Thymus (tissue), 14 donors: ENCODE measurements at places on chromosomes 2 and 18. TPM values are rescaled to one million over a fixed set of nuclear protein-coding genes. Genes with fewer than 3 reads are reported as not detected.

DNA sequence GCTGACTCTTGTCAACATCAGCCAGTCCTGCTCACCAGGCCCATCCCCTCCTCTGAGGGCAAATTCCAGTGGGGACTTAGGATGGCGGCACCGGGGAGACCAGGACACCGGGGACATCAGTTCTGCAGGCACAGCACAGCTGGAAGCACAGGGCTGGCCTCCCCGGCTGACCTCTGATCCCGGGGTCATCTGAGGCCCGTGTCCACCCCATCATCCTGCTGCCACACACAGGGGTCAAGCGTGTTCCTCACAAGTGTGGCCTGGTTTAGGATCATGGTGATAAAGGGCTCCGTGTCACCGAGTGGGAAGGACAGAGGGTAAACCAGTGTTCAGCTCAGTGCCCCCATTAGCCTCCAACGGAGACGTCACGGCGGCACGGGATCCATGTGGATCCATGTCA is 58.1 kb upstream of the CTDP1 start:
- no peak for DNase-seq

DNA sequence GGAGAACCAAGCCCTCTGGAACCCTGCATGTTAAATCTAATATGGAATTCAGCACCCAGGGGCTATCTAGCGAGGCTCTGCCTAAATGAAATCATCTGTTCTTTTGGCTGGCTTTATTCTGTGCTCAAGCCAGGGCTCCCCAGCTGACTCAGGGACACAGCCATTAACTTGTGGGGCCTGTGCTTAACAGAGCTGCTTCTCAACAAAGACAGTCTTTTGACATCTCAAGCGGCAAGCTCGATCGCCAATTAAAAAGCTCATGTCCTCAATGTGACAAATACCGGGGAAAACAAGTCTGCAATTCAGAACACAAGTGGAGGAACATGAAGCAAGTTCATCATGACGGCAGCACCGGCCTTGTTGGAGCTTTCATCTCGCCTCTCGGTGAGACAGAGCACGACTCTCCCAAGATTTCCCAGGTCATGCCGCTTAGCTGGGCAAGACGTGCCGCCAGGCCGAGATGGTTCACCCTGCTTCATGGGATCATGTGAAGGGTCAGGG is 64.9 kb downstream of the KLHL29 start:
- no peak for DNase-seq

Gene STAT4
- total RNA-seq = 7.5 TPM

Gene SH3BP4
- total RNA-seq = 6.2 TPM

DNA sequence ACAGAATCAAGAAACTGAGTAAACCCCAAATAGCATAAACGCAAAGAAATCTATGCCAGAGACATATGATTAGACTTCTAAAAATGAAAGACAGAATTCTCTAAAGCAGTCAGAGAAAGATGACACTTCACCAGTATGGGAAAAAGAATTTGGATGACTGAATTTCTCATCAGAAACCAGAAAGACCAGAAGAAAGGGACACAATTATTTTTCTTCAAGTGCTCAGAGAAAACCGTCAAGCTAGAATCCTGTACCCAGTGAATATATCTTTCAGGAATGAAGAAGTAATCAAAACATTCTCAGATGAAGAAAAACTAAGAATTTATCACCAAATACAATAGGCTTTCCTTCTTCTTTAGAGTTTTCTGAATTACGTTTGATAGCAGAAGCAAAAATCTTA is 14.2 kb upstream of the ESPNL start:
- DNase-seq = no peak
